ENCODE measurements at places on chromosomes 1 and 21.
A peak's percentile ranks its signal among the peaks of the same experiment; 100 is the strongest.

DNA sequence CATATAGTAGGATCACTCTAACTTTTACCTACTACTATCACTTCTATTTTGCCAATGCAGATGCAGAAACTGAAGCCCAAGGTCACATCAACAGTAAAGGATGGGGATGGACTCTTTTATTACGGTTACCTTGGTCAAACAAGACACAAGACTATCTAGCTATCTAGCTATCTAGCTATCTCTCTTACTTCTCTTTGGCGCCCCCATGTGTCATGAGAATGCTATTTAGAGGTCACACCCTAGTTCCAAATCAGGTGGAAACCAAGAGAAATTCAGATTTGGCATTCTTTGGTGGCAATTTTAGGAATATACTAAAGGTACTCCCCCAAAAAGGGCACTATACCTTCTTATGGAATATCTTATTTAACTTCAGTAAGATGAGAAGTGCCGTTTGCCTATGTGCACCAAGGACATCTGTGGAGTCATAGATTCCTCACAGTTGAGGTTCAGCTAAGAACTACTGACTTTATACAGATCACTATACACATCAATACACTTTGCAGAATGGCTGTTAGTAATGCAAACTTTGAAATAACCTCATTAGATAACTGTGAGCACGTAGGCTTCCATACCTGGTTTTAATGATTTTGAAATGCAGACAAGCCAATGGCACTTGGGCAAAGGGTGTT, 6.7 kb downstream of the ZNF648 start:
- peak; percentile 21 for DNase-seq

DNA sequence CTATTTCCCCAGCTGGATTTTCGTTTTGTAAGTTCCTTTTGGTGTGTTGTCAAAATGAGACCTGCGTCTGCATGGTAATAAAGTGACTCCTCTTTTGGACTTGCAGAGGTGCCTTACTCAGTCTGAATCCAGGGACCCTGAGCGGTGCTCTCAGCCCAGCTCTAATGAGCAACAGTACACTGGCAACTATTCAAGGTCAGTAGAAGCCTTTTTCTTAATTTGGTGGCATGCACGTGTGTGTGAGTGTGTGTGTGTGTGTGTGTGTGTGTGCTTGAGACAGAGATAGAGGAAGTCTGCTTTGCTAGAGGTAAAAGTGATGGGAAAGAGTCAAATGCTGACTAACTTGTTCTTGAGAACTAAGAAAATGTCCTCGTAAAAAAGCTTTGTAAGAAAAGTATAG, 105.4 kb downstream of the CD247 start:
- no peak for DNase-seq

DNA sequence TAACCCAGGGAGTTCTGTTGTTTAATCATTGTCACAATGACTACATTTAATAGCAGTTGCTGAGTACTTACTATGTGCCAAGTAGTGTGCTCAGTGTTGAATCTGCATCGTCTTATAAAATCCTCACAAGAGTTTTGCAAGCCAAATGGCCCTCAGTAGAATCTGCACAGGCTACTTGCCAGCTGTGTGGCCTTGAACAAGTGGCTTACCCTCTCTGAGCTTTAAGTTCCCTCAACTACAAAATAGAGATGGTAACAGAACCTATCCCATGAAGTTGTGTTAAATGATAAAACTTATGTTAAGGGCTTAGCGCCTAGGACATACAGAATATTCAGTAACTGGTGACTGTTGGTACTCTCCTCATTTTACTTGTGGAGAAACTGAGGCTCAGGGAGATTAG, 9.1 kb upstream of the SLC30A2 start:
- DNase-seq = no peak

DNA sequence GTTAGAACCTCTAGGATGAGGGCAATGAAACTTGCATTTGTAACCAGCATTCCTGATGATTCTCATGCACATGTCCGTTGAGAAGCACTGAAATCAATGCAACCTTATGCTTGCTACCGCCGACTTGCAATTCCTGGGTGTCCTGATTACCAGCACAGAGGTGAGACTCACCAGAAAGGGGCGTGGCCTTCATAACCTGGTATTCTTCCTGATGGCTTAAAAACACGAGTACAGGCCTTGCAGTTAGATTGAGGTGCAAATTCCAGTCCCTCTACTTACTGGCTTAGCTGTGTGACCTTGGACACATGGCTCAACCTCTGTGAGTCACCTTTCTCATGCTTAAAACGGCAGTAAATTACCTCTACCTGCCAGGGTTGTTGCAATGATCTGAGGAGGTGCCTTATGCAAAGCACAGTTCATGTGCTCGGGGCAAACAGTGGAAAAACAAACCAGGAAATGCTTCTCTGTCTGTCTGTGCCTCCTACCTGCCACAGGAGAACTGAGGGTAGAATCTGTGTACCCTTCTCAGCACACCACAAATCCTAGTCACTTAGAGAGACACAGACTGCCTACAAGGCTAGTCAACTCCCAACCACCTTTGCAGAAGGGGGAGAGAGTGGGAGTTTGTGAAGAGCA, 39.1 kb upstream of the ECE1 start:
- no peak for DNase-seq

- DNase-seq = no peak
Observed at GRCh38 chr1:36339615-36340014, 16.2 kb upstream of the EVA1B start.

DNA sequence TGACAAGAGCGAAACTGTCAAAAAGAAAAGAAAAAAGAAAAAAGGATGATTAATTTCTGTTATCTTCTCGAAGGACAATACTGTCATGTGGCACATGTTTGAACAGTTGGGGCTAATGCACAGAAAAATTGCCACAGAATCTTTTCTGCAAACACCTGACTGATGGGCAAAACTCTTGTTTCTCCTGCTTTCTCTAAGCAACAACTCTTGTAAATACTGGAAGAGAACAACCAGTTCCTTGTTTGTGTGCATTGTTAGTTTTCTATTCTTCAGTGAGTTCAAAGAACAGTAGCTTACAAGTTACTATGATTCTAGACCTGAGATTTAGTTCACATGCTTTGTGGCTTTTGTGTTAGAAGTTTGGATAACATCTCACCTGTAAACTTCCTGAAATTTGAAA, 60.7 kb downstream of the CDC14A start:
- no peak for DNase-seq

DNA sequence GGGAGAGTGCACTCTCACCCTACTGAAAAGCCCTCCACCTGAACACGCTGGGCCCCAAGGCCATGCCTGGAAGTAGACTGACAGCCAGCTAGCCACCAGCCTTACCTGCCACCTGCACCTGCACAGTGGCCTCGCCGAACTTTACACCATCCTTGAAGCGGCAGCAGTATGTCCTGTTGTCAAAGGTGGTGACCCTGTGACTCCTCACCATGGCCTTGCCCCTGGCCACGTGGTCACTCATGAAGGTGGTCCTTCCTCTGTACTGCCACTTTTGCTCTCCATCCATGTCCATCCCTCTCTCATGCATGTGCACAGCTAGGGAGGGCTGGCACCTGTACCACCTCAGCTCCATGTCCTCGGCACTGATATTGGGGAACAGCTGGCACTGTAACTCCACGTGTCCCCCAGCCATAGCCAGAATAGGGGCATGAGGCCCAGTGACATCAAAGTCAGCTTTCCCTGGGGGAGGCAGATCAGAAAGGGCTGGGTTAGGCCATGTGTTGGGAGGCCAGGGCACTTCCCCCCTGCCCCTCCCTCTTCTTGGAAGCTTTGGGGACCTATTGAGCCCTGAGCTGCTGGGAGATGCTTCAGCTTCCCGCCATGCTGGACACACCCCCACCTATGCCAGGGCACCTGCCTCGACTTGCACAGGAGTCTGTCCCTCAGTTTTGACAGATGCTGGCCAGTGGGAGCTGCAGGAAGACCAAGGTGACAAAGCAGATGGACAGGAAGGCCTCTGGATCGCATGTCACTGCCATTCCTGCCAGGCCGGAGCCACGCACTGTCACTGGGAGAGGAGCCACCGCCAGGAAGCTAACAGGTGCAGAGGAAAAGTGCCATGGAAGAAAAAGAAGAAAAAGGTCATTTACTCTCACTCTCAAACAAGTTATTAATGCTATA, 24.6 kb downstream of the RNF187 start:
- DNase-seq = no peak

DNA sequence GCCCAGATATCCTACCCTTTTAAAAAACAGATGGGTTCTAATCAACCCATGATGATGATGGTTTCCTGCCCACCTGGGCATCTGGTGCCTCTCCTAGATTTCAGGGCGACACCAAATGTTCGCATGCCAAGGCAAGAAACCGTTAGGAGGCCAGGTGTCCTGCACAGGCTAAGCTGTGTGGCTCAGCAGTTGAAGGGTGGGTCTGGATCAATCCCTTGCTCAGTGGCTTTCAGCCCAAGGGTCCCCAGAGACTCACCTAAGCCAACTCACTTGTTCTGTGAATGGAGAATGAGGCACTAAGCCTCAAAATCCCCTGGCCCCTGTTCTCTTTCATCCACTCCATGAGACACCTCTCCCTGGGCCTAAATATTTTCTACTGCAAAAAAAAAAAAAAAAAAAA, 169.1 kb upstream of the EDN2 start:
- DNase-seq = no peak

DNA sequence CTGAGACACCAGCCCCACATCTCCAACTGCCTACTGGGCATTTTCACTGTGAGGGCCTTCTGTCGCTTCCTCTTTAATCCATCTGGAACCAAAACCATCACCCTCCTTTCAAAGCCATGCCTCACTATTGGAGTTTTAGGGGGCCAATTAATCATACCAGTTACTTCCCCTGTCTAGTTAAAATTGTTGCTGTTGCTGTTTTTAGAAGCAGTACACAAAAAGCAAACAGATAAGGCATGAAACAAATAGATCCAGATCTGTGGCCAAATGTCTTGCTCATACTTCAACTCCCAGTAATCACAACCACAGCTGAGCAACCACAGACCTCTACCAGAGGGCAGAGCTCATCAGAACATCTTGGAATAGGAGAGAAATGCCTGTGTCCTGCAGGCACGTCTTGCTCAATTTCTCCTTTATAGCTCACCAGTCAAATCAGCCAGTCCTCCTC, 133.8 kb upstream of the C1orf105 start:
- DNase-seq = no peak

GRCh38 chr1:234670967-234671626, 61.1 kb upstream of the IRF2BP2 start:
- DNase-seq = peak; percentile 63

- DNase-seq = peak; percentile 46
Observed at GRCh38 chr1:159936273-159936904, 9.0 kb downstream of the IGSF9 start.
